ENCODE measurements at places on chromosomes 3 and 15.

DNA sequence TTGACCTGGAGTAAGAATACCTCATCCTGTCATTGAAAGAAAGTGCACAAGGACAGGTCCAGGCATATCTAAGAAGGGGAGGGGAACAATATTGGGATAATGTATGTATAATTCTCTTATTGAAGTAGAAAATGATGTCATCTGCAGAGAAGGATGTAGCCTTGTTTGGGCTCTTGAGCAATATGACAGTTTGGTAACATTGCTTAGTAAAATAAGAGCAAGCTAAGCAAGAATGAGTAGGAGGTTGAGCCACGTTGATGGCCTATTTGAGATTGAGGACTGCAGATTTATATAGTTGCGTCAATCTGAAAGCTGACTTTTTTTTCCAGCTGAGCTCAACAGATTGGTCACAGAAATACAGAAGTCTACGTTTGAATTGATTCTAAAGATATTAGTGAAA, 145.2 kb downstream of the FILIP1L start:
- no peak for DNase-seq

GRCh38 chr15:92839696-92840095, 60.4 kb upstream of the CHD2 start:
- no peak for DNase-seq

GRCh38 chr3:55584030-55584429, 96.9 kb upstream of the WNT5A start:
- DNase-seq, result no peak

GRCh38 chr15:88256279-88257230, at the start of gene NTRK3:
Gene NTRK3, minus strand, starts transcription at chr15:88256739. Its CDS starts 586 bp downstream, at chr15:88256153.
- no peak for DNase-seq

DNA sequence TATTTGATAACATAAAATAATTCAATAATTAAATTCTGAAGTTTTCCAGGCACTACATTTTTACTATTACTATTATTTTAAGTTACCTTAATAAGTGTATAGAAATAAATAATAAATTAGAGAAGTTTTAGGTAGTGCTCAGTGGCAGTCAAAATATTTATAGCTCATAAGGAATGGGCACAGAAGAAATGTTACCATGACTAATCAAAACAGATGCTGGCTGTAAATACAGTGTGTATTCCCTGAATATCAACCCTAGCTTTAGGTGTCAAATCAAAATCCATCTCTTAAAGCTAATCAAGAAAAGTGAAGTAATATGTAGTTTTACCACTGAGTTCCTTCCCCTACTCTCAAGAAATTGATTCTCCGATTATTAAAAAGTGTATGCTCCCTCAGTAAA, 35.5 kb downstream of the ZBTB20 start:
- DNase-seq, result no peak

- no peak for DNase-seq
Observed at GRCh38 chr3:171198781-171199472, 172.4 kb upstream of the SLC2A2 start.

DNA sequence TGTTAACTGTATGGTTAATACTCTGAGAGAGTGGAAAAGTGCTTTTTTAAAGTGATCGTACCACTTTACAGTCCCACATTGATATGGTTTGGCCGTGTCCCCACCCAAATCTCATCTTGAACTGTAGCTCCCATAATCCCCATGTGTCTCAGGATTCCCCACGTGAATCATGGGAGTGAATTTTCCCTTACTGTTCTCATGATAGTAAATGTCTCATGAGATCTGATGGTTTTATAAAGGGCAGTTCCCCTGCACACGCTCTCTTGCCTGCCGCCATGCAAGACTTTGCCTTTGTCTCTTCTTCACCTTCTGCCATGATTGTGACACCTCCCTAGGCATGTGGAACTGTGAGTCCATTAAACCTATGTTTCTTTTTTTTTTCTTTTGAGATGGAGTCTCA, 109.2 kb downstream of the TCF12 start:
- no peak for DNase-seq

Measured in CD4-positive, alpha-beta T cell (primary cell).